T-helper 17 cell (primary cell): ENCODE measurements at places on chromosomes 4 and X.
A peak's percentile ranks its signal among the peaks of the same experiment; 100 is the strongest.

- DNase-seq: no peak
Observed at GRCh38 chr4:76892001-76892400, 5.9 kb downstream of the SOWAHB start.

GRCh38 chr4:106775636-106776035 is 260.5 kb downstream of the DKK2 start:
- no peak for DNase-seq

DNA sequence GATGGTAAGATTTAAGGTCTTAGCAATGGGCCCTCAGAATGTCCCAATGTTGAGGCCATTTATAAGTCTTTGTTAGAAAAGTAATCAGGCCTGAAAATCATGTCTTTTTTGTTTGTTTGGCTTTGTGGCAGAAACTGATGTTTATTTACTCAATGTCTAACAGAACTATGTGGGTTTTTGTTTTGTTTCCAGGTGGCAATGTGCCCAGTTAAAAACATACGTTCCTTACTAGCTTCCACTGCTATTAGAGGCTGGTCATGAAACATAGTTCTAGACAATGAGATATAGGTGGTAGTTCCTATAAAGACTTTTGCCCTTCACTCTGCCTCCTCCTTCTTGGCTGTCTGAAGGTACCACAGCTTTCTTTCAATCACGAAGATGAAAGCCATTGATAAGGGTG is 108.8 kb downstream of the C4orf51 start:
- DNase-seq: no peak

DNA sequence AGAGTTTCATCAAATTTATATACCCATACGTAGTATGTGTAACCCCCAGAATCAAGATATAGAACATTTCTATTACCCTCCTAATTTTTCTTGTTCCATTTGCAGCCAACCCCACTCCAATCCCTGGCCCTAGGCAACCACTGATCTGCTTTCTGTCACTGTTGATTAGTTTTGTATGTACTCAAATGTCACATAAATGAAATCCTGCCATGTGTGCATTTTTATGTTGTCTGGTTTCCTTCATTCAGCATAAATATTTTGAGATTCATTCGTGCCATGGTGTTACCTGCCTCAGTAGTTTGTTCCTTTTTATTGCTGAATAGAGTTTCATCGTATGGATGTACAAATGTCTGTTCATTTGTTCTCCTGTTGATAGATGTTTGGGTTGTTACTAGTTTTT is 126.3 kb downstream of the MID1IP1 start:
- no peak for DNase-seq

DNA sequence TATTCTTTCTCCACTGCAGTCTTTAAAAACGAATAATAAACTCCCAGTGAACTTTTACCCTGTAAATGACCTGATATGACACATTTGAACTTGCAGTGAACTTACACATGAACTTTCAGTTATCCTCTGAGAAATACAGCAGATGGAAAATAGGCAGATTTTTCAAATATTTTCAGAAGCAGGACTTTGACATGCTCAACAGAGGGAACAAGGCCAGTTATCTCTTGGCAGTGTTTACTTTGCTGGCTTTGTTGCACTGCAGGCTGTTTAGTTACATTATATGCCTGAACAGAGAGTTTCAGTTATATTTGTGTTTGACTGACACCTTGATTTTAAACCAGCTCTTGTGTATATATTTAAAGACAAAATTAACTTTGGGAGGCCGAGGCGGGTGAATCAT is 47.6 kb upstream of the FGG start:
- no peak for DNase-seq

- no peak for DNase-seq
Observed at GRCh38 chr4:167787231-167787630, 305.1 kb upstream of the ANXA10 start.

DNA sequence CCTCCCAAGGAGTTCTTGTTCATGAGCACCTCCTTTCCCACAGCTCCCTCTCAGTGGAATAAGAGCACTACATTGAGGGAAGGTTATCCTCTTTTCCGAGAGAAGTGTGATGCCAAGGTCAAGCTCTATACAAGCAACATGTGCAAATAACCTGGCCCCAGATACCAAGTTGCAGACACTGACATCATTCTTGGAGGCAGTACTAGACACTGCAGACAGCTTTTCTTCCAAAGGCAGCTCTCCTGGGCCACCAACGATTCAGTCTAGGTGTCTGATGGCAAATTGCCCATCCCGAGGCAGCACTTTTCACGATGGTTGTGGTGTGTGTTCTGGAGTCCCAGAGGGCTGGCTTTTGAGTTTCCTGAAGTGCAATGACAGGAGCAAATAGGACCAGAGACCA is 384.9 kb downstream of the TLL1 start:
- no peak for DNase-seq

DNA sequence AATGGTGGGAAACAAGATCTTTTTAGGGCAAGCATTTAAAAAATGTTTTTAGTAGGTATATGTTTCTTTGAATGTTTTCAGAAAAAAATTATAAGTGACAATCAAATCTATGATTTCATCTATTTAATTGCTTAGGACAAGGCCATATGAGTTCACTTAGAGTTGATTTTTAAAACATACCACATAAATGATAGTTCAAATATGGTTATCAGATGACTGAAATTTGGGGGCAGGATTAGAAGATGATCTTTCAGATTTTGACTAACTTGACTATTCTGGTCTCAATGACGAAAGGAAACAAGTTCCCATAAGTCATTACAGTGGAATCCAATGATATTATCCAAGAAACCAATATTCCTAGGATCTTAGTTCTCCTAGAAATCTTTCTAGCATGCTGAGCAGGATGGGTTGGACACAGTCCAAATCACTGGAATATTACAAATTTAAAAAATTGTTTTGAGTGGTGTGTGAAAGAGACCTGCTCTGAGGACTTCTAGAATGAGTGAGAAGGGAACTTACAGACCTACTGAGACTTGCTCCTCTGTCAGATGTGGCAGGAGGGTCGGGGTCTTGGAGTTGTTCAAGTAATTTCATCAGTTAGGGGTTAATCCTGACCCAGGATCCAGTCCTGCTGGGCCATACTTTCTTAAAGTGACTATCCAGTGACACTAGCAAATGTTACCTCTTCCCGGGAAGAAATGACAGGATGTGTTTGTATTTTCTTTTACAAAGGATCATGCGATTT is 20.0 kb downstream of the RHOH start:
- no peak for DNase-seq

- DNase-seq: no peak
Observed at GRCh38 chr4:743463-744211, 38.0 kb downstream of the PCGF3 start.

DNA sequence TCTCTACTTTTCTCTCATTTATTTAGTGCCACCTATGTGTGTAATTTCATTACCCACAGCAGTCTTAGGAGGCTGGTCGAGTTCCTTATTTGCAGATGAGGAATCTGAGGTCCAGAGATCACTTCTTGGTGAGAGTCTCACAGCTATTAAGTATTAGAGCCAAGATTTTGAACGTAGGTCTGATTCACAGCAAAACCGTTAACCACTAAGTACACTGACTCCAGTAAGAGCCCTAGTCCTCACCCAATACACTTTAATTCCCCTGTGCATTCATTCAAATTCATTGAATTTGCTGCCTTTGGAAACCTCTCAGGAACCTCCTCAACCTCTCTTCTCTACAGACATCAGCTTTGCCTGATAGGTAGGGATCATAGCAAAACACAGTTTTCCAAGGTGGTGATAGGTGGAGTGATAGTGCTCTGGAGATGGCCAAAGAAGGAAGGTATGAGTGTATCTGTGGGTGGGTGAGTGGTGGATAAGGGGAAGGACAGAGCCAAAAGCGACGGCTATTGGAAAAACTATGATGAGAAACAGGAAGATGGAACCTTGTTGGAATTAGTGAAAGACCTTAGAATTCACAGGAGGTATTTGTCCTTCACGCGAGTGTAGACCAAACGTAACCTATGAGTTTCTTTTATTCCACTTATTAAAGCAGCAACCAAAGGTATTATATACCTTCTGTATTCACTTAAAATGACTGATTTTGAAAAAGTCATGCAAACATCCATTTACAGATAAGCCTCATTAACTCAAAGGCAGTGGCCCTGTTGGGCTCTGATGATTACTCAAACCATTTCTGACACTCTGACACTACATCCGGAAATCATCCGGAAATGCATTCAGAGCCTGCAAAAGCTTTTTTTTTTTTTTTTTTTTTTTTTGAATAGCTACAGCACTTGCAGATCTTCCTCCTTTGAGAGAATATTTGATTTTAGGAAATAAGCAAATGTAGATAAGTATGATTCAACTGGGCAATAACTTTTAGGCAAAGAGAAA is 6.3 kb downstream of the FMR1 start:
- DNase-seq: no peak

- no peak for DNase-seq
Observed at GRCh38 chrX:118973389-118974087, 880 bp upstream of the LONRF3 start.

DNA sequence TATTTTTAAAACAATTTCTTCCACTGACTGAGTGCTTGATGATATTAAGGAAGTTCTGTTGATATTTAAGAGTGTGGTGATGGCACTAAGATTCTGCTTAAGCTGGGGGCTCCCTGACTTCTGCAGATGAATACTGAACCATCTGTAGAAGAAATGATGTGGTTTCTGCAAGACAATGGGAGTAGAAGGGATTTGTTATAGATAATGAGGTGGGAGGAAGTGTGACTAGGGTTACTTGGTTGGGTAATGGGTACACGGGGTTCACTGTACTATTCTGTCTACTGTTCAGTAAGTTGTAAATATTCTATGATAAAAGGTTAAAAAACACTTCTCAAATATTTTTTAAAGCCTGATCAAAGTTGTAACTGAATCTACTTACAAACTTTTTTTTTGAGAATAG is 60.9 kb upstream of the TXK start:
- no peak for DNase-seq

GRCh38 chr4:5708449-5709206 is at the start of gene EVC2:
Gene EVC2, minus strand, starts transcription at chr4:5708559. Its CDS starts 46 bp downstream, at chr4:5708513.
- DNase-seq: peak; percentile 20

GRCh38 chr4:153064571-153064970 is 128.4 kb downstream of the FHDC1 start:
- DNase-seq: no peak
